Stimulated activated CD8-positive, alpha-beta memory T cell treated with anti-CD3 and anti-CD28 coated beads, Interleukin-2, amount 100 ng/mL, for 1 hour (primary cell): ENCODE measurements at places on chromosomes 1 and 21.
A peak's percentile ranks its signal among the peaks of the same experiment; 100 is the strongest.

- DNase-seq: no peak
These were observed 2.9 kb downstream of the CENPS start for GRCh38 chr1:10432910-10433700.

DNA sequence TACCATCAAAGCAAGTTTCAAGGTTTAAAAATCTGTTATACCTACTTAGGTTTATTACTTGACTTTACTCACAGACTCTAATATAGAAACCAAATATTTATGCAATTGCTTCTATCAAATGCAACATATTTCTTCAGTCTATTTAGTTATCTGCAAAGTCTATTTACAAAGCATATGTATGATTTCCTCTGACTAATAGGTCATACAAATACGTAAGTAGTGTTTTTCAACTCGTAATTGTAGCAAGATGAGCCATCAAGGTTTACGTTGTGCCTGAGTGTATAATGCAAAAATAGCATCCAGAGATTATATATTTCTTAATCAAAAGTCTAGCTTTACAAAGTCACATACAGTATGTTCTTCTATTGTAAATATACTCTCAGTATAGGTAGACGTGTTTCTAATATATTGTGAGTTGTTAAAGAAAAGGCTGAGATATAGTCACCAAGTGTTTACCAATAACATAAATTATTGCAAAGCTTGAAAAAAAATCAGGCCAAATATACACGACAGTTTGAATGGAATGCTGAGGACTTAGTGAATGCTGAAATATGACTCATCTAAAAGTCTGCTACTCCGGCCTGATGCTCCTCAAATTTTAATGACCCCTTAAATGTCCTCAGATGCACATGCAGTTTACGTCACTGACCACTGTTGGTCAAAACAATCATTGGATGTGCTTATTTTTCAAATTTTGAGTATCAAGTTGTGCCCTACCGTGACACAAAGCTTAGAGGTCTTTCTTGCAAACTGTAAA, 48.4 kb downstream of the ADAMTS5 start:
- no peak for DNase-seq

- peak; percentile 21 for DNase-seq
These were observed 30.5 kb downstream of the MROH7 start for GRCh38 chr1:54671985-54672608.

- no peak for DNase-seq
These were observed 16.3 kb upstream of the IFNLR1 start for GRCh38 chr1:24203404-24203803.

DNA sequence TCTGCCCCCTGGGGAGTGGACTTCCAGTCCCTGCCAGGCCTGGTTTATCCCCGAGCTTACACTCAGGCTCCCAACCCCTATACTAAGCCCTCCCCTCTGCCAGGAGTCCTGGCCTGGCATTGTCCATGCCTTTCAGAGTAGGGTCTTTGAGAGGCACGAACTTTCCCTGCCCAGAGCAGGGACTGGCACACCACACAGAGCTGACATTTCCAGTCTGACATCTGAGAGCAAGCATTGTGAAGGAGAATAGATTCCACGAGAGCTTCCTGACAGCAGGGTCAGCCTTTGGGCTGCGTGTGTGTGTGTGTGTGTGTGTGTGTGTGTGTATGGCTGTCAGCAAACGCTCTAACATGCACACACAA, 59.5 kb upstream of the LAPTM5 start:
- no peak for DNase-seq
